Stimulated activated CD8-positive, alpha-beta memory T cell treated with anti-CD3 and anti-CD28 coated beads, Interleukin-15, amount 100 ng/mL, for 48 hours (primary cell): ENCODE measurements at places on chromosomes 7 and 10.

- DNase-seq = no peak
Measured at GRCh38 chr7:140447841-140448240, 31.5 kb downstream of the MKRN1 start.

DNA sequence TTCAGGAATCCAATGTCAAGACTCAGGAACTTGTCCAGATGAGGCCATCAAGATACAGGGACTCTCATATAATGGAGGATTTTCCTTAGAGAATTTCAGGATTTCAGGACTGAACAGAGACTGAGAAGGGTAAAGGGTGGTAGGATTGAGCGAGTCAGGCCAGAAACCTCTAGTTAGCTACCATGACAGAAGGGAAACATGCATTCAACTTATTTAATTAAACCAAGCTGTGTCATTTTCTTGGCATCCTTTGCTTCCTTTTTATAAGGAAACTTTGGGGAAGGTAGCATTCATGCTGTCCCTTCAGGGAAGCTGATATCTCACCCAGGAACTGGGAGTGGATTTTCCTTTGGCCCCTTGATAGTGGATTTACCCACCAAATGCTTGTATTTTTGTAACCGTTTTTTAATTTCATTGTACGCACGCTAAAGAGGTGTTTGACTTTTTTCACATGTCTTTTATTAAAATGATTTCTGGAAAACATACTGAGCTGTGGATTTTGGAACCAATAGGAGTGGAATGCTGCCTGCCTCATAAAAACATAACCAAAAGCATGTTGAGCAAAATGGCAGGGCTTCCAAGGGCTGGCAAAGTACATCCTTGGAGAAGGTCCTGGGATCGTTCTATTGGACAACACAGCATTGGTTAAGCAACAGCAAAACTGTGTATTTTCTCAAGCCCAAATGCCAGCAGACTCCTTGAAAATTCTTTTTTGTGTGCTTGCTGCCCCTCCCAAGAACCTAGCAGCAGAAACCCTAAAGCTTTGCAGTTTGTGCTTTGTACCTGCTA, 104.5 kb downstream of the CXCL12 start:
- no peak for DNase-seq

- DNase-seq = no peak
Measured at GRCh38 chr10:48448796-48449195, 142.3 kb downstream of the MAPK8 start.

DNA sequence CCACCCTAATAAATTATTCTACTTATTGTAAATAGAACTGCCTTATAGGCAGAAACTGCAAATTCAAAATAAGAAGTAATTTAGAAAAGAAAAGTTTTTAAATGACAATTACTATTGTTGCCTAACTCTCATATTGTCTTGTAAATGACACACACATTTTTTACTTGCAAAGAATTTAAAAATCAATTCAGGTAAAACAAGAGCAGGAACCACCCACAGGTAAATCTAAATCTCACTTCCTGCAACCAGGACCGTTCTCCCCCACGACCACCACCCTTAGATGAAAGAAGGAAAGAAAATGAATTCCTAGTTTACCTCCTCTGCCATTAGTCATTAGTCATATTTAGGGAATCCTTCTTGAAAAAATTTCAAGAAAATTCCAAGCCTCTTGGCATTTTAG, 4.8 kb upstream of the AASS start:
- no peak for DNase-seq

GRCh38 chr7:155007947-155008346, 5.0 kb upstream of the PAXIP1 start:
- no peak for DNase-seq

DNA sequence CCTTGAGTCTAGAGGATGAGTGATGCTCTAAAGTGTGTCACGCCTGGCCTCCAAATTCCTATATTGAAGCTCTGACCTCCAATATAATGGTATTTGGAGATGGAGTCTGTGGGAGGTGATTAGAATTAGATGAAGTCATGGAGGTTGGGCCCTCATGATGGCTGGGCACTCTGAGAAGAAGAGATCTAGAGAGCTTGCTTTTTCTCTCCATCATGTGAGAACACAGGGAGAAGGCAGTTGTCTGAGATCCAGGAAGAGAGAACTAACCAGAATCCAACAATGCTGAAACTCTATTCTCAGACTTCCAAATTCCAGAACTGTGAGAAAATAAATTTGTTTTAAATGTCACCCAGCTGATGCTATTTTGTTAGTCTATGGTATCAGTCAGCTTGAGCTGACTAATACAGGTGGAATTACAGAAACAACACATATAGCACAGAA, 15.1 kb downstream of the RNF216 start:
- no peak for DNase-seq

GRCh38 chr10:8211631-8212030, 157.1 kb downstream of the GATA3 start:
- no peak for DNase-seq

DNA sequence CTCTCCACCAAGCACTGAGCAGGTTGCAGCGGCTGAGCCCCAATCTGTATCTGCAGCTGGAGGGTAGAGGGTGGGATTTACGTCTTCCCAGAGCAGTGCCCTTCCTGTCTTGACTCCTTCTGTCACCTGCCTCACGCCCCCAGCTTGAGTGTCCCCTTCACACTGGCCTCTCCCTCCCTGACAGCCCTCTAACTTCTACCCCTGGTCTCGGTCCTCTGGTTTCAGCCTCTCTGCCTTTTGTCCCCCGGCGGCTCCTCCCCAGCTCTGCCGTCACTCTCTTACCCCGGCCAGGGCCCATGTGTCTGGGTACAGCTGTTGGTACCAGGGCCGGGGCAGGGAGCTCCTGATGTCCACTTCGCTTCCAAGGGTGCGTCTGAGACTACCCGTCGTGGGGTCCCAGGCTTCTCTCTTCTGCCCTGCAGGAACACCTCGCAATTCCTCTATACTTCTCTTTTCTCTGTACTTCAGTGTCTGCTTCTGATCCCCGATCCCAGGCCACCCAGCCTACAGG, 654 bp downstream of the MUC3A start:
- no peak for DNase-seq
